BJ (cell line): ENCODE measurements at places on chromosomes 5 and 9.

DNA sequence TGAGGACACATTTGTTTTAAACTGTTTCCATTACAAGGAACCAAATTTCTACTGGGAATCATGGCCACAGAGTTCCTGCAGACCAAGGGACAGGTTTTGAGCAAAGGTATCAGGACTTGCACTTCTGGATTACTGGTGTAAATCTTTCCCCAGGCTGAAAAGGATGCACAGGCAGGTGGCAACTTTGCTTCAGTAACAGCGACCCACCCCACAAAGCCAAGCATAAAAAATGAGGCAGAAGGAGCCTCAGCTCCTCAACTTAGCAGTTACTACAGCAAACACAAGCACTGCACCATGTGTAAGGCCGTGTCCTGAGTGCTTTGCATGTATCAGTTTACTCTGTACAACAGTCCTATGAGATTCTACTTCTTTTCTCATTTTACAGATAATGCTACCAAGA is 251.9 kb downstream of the EBF1 start:
- no peak for DNase-seq

DNA sequence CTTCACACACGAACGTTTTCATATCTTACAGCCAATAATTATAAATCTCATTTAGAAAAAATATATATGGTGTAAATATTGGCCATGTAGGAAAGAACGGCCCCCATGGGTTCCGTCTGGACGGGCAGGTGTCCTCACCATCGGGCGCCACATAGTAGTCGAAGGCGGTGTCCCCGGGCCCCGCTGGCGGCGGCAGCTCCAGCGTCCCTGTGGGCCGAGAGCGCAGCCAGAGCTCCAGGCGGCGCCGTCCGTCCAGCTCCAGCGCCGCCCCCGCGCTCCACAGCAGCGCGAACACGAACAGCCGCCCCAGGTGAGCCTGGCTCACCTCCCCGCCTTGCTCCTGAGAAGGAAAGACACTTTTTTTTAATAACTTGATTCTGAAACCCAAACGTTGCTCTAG is 134.6 kb downstream of the DNAH5 start:
- no peak for DNase-seq

GRCh38 chr5:178990491-178990890 is 4.6 kb downstream of the GRM6 start:
- DNase-seq: no peak

DNA sequence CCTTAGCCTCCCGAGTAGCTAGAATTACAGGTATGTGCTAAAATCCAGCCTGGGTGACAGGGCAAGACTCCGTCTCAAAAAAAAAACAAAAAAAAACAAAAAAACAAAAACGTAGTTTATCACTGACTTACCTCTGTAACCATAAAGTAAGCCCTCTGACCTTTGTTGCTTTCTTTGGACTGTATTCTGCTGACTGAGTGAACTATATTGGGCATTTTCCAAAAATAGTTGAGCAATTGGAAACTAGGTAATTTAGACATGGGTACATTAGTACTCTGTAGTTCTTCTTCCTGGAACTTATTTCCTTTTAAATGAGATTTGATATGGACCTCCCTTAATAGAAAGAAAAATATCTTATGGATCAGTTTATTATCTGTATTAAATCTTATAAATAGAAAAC is 66.6 kb downstream of the ANKHD1 start:
- no peak for DNase-seq

- DNase-seq: peak; percentile 78
These were observed 55.1 kb downstream of the ABCA1 start for GRCh38 chr9:104872656-104873488.

DNA sequence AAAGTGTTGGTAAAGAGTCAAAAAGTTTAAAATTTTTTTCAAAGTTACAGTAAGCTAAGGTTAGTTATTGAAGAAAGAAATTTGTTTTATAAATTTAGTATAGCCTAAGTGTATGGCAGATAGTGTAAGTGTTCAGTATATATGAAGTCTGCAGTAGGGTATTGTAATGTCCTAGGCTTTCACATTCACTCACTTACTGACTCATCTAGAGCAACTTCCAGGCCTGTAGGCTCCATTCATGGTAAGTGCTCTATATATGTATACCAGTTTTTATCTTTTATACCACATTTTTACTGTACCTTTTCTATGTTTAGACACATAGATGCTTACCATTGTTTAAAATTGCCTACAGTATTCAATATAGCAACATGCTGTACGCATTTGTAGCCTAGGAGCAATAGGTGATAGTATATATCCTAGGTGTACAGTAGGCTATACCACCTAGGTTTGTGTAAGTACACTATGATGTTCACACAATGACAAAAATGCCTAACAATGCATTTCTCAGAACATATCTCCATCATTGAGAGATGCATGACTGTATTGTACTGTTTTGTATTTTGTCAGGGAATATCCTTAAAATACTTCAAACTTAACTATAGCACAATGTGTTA is 38.5 kb downstream of the CYSTM1 start:
- DNase-seq: no peak

- DNase-seq: no peak
These were observed 4.5 kb upstream of the FXN start for GRCh38 chr9:69030851-69031645.

- no peak for DNase-seq
These were observed 102.4 kb upstream of the NR3C1 start for GRCh38 chr5:143505934-143506333.

GRCh38 chr9:26358836-26359235 is 533.8 kb downstream of the CAAP1 start:
- DNase-seq: no peak

DNA sequence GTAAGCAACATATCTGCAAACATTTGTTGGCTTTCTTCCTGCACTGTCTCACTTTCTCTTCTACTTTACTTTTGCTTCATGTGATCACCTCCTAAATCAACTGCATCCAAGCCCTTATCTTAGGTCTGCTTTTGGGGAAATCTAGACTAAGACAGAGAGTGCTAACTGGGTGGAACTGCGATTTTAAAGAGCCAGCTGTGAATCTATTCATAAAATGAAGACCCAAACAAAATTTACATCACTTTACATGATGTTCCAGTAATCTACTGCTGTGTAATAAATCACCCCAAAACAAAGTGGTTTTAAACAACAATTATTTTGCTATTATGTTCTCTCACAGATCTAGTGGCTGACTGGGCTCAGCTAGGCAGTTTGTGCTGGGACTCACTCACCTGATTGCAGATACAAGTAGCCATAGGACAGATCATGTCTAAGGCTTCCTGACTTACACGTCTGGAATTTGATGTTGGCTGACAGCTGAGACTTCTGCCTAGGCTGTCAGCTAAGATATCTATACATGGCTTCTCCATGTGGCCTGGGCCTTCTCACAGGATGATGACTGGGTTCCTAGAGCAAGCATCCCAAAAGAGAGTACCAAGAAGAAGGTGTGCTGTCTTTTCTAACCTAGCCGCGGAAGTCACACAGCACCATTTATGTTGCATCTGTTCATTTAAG is 145.1 kb upstream of the TBCA start:
- no peak for DNase-seq

DNA sequence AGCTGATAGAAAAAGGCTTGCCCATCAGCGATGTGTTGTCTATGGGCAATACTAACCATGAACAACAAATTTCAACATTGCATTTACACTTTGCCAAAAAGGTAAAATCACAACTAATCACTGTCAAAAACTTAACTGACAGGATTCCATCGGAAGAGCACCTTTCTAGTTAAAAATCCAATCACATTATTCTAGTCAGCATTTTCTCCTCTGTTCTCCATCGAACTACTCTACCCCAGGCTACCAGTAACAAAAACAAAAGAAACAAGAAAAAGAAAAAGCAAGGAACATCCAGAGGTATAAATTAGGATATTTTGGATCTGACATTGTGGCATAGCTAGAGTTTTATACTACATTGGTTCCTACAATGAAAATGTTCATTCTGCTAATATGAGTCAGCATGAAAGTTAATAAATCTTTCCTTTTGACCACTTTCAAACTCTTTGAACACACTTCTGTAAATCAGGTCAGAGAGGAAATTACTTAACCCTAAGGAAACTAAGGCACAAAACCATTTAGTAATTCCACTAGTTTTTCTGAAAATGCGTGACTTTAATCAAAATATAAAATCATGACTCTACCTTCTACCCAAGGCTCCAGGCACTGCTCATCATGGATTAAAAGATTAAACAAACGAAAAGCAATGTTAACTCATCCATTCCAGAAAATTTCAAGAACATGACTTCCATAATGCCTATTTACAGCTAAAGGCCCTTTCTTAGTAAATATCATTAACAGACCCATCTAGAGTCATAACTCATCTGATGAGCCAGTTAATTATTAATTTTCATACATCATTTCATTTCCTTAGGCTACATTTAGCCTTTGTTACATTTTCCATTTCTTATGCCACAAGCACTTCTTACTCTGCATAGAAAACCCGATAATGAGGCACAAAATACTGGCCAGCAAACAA is 10.2 kb downstream of the GLIS3 start:
- DNase-seq: no peak

GRCh38 chr9:124022201-124023121 is 10.9 kb downstream of the LHX2 start:
- no peak for DNase-seq

DNA sequence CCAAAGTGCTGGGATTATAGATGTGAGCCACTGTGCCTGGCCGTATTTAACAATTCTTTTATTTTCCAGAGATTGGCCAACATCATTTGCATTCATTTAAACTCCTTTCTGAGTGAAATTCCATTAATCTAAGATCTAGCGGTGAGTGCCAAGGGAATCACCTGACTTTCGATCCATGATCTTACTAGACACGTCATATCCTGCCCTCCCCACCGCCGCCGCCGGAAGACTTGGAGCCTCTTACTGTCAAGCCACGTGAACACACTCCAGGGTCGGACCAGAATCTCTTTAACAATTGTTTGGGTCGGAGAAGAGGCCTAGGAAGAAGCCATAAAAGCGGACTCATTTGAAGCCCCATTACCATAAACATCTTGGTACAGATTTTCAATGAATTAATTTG is 12.9 kb downstream of the INPP5E start:
- no peak for DNase-seq

GRCh38 chr5:88826646-88827585 is 56.1 kb downstream of the MEF2C start:
- peak; percentile 51 for DNase-seq

- no peak for DNase-seq
These were observed 313.9 kb upstream of the TLE4 start for GRCh38 chr9:79257790-79258351.

GRCh38 chr5:176726746-176727527 is 79.7 kb downstream of the TSPAN17 start:
- no peak for DNase-seq

DNA sequence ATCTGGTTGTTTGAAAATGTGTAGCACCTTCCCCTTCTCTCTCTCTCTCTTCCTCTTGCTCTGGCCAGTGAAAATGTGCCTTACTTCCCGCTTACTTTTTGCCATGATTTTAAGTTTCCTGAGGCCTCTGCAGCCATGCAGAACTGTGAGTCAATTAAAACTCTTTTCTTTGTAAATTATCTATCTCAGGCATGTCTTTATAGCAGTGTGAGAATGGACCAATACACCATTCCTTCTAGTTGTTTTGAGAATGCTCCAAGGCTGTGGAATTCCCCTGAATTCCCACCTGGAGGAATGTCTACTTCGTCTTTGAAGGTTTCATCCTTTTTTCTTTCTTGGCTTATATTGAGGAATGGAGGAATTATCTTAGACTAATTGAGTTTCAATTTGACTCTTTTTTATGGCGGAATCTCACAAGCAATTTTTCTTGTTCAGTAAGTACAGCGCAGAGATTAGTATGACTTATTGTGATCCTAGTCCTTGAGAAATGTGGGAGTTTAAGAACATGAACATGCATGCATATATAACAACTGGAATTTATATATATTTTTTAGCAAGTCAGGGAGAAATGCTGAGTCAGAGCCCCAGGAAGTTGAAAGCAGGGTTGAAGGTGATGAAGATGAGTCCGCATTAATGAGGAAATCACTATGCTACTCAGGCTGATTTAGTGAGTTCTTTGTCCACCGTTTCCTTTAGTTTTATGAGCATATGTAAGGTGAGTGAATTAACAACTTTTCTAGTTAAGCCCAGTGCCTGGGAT is 488.1 kb upstream of the ADAMTS16 start:
- DNase-seq: no peak
